ENCODE measurements at places on chromosomes 2 and 18.

DNA sequence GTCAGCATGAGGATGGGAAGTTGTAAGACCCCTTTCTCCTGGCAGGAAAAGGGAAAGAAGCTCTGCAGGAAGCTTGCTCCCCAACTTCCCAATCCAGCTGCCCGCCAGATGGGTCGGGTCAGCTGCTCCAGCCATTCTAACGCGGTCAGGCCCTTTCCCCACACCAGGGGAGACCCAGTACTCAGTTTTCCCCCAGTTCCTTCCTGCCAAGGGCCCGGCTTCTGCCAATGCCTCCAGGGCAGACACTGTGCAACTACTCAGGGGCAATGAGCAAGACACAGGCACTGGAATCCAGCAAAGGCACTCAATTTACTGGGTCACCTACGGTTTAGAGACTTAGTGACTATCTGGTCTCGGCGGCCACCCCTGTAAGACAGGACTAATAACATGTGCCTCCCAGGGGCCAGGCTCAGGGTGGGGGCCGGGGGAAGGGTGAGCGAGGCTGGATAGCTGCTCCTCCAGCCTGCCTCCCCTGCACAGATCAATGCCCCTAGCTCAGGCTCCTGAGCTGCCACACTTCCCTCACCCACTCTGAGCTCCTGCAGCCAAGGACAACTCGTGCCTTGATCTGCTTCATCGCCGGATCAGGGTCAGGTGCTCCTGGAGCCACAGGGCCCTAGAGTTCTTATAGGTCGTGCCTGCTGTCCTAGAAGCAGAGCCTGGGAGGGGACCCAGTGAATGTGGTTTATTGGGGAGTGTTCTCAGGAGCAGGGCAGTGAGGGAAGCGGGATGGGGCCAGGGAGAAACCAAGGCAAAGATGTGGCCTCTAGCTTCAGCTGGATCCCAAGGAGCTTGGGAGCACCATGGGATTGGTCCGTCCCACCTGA lies 171.1 kb downstream of the ZFP36L2 start:
- DNase-seq, result no peak

- no peak for DNase-seq
These were observed 318.2 kb upstream of the NRXN1 start for GRCh38 chr2:51350100-51350499.

- no peak for DNase-seq
These were observed 207.4 kb upstream of the NRP2 start for GRCh38 chr2:205474741-205475415.

DNA sequence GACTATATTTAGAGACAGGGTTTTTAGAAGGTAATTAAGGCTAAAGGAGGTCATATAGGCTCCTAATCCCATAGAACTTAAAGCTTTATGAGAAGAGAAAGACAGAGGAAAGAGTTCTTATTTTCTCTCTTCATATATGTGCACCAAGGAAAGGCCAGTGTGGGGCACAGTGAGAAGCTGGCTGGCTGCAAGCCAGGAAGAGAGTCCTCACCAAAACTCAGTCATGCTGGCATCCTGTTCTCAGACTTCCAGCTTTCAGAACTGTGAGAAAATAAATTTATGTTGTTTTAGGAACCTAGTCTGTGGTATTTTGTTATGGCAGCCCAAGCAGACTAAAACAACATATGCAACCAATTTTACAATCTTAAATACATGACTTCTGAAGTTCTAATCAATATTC lies 31.5 kb upstream of the ATIC start:
- DNase-seq, result no peak

Measured in NCI-H2029 (cell line).